ENCODE measurements at places on chromosomes 2 and 18.

DNA sequence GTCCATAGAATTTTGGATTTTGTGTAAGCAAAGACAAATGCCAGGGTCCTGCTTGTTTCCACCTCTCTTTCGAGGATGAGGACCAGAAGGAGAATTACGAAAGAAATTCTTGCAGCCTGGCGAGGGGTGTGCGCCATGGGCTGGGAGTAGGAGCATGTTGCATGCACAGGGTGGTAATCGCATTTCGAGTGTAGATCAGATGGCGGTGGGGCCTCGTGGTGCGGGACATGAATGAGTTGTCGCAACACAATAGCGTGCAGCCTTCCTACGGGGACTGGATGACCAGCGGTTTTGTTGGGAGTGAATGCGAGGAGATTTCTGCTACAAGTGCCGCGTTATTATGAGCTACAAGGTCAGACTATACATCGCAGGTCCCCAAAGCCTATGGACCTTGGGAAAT, 4.2 kb upstream of the EN1 start:
- DNase-seq: no peak

DNA sequence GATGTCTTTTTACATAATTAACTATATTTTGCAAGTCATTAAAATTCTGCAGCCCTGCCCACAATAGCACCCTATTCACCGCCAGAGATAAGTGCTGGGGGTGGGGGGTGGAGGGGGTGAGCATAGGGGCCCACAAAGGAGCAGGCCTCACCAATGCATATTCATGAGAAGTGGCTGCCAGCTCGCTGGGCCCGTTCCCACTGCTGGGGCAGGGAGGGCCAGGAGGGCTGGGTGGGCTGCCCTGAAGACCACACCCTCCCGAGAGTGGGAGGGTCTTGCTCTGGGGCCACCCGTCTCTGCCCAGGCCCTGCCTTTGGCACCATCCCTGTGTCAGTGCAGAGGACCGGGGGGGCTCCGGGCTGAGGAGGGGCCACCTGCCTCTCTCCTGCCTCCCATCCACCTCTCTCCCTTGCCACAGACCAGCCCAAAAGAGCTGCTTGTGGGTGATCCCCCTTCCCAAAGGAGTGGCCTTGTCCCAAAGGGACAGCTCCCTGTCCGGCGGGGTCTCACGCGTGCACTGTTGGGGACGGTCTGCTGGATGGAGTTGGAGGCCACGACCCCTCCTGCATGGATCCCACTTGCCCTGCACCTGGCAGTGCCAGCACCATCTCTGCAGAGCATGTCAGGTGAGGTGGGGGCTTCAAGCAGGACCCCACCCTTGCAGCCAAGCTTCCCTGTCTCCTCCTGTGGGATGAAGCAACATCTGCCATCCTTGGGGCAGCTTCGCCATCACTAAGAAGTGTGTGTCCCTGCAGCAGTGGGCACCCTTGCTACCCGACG, 138.8 kb upstream of the GPC1 start:
- DNase-seq: no peak

DNA sequence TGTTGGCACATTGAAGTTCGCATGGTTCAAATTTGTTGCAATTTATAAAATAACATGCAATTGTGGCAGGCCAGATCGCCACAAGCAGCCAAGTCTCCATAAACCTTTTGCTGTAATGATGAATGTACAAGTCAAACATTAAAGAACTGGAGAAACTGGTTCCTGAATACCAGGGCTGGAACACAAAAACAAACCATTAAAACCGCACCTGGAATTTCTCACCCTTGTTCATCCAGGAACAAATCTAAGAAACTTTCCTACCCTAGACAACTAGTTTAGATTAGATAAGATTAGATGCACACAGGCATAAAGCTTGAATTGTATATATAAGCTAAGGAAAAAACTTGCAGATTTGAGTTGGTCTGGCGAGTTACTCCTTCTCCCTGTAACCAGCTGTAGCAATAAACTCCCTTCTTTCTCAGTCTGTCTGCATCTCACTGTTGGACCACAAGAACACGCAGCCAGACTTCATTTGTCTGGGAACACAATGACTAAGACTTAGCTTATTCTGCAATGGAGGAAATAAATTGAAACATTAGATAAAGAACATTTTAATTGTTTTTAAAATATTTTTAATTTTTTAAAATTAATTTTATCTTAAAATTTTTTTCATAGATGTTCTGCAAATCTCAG, 1835.5 kb upstream of the LRRTM1 start:
- DNase-seq: no peak

DNA sequence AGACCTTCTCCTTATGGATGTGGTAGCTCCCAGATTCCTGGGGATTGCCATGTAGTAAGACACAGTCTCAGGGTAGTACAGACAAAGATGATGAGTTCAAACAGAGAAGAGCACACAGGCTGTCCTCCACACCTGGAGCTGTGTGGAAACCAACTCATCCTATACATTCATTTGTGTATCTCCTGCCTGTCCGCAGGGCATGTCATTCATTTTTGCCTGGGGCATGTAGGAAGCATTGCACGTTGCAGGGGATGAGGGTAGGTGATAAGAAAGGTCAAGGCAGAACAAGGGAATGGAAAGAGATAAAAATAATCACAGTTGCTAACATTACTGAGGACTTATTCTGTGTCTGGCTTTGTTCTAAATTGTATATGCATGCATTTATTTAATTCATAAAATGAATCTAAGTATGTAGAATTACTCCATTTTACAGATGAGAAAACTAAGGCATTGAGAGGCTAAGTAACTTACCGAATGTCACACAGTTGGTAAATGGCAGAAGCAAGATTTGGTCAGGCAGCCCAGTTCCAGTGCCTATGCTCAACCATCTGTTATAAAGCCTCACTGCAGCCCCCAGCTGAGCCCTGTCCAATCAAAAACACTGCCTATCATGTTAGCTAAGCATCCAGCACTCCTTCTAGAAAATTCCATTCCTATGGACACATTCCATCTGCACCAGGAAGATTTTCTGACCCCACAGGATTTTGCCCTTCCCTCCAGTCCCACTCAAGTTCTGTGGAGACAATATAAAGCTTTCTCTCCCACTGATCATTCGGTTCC, 81.0 kb downstream of the SUMO1 start:
- DNase-seq: no peak

- peak; percentile 51 for DNase-seq
Observed at GRCh38 chr2:150484006-150484405, 3.5 kb downstream of the RND3 start.
